ENCODE measurements at places on chromosomes 5 and 9.

DNA sequence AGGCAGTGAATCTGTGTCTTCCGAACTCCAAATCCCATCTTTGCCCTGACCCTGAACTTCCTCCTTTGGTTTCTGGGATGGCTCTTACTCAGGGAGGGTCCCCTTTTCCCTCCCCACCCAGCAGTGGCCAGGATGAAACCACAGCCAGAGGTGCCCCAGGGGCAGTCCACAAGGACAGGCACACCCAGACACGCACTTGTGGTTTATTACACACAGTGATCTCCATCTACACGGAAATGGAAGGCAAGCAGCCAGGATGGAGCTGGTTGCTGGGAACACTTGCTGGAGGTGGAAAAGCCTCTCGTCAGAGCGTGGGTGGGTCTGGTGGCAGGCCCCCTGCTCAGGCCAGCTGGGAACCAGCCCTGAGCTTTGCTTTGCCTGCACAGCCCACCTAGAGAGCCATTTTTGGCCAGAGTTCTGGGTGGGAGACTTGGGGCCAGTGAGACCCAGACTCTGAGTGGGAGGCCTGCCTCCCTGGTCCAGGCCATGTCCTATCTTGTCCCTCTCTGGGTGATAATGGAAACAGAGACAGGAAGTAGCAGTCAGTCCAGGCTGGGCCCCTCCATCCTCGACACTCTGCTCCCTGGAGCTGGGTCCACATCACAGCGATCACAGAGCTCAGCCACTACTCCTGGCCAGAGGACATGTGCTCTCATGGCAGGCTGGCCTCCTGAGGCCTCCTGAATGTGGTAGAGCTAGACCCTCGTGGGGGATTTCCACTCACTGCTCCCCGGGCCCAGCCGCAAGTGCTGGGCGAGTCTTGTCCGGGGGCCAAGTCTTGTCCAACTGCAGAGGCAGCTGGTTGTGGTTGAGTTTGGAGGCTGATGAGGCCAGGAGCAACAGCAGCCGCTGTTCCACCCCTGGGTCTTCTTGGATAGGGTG, 5.1 kb upstream of the PHYKPL start:
- DNase-seq: no peak

DNA sequence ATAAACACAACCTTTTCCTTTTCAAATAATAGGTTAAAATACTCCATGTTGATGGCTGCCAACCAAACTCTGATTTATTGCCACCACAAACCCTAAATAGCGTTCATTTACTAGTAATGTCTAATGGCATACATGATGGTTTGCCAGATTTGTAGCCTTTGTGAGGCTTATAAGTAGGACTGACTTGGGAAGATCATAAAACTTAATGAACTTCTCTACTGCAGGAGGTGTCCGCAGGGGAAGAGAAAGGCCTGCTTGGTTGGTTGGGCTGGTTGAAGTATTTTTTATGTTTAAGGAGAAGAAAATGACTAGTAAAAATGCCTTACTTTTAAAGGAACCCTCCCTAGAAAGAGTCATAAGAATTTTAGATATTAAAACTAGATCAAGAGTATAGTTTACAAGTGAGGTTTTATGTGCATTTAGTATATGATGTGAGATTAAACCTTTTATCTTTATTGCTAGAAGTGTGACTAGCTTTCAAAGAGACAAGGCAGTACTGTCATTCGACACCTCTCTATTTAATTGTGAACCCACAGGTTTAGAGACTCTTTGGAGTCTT, 5.0 kb downstream of the PBX3 start:
- no peak for DNase-seq

GRCh38 chr5:51882647-51883046, 499.4 kb downstream of the ISL1 start:
- no peak for DNase-seq

GRCh38 chr5:139925650-139926640, 117.2 kb downstream of the NRG2 start:
- DNase-seq: no peak

- DNase-seq: no peak
Observed at GRCh38 chr5:11452852-11453251, 451.4 kb downstream of the CTNND2 start.

DNA sequence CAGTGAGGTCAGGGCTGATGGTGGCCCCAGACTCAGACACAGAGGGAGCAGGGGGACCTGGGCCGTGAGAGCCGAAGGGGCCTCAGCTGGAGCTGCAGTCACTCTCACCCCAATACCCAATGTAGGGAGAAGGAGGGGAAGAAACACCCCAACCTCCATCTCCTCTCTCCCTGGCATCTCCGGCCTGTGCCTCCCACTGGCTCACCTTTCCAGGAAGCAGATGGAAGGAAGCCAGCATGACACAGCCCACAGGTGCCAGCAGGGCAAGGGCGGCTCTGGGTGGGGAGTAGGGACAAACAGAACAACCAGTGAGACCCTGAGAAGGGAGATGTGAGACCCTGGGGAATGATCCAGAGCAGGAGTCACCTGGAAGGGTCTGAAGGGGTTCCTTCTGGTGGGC, 3.0 kb upstream of the CRB2 start:
- DNase-seq: no peak

GRCh38 chr9:96031366-96031824, 155.9 kb downstream of the ERCC6L2 start:
- no peak for DNase-seq

DNA sequence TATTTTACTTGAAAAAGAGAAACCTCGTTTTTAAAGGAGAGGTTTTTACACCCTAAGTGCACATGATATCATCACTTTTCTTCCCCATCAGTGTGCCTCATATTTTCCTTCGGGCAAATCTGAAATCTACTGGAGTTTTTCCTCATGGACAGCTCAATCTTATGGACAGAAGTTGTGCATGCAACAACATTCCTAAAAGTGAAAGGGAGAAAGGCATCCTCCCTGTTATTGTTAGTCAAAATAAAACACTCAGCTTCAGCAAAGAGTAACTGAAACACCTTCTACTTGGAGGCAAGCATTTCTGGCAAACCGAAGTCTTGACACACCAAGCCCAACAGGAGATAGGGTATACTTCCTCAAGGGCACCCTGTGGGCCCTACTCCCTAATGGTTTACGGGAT, 217.9 kb downstream of the BNC2 start:
- no peak for DNase-seq

DNA sequence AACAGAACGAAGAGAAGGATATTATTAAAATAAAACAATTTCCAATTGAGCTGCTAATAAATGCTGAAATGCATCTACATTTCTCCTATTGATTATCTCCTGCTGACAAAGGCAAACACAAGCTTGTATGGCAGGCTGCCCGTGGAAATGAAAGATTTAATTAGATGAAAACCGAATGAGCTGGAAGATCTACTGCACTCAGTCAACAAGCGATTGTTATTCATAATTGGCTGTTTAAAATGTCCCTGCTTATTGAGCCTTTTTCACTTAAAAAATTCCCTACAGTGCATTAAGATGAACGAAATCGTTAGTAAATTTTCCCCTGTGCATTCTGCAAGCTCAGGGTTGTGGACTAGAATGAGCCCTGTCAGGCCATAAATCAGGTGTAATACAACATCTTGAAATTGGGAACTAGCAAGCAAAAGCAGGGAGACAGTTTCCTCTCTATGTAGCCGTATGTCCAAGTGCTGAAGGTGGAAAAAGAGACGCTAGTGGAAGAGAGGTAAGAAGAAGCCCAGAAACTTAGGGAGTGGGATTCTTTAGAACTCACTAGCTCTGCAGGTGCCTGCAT, 28.5 kb upstream of the KIF4B start:
- DNase-seq: no peak

GRCh38 chr5:122111460-122111859, 17.9 kb upstream of the ZNF474 start:
- DNase-seq: no peak

DNA sequence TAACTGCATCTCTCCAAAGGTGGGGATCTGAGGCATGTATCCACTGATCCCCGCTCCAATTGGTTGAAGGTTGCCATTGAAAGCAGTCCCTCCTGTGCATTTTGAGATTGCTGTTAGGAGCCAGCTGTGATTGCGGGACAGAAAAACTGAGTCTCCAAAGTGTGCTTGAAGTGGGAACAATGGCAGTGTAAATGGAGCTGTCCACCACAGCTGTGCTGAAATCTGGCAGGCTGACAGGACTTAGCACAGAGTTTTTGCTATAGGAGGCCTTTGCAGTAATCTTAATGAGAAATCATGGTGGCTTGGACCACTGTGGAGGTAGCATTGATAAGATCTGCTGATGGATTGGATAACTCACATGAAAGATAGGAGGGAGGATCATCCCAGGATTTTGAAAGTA, 3.3 kb downstream of the RNF20 start:
- DNase-seq: no peak

DNA sequence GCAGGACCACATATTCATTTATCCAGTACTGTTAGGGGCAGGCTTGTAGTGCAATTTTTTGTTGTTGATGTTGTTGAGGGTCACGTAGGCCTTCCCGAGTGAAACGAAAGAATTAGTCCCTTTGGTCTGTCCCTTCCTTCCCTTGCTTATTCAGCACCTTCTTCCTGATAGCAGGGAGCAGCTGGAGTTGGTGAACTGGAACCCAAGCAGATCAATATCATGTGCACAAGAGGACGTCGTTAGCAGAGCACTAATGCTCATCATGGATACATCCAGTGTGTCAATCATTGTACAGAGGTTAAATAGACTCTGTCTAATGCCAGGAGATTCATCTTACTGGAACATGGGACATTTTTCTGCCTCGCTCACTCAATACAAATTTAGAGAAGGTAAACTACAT, 33.0 kb upstream of the MAP1B start:
- DNase-seq: no peak

- DNase-seq: no peak
Observed at GRCh38 chr5:8060235-8060952, 191.4 kb downstream of the MTRR start.

GRCh38 chr5:1731091-1731639, 68.5 kb downstream of the MRPL36 start:
- DNase-seq: no peak

GRCh38 chr5:43649256-43649655, 46.3 kb downstream of the NNT start:
- DNase-seq: no peak

DNA sequence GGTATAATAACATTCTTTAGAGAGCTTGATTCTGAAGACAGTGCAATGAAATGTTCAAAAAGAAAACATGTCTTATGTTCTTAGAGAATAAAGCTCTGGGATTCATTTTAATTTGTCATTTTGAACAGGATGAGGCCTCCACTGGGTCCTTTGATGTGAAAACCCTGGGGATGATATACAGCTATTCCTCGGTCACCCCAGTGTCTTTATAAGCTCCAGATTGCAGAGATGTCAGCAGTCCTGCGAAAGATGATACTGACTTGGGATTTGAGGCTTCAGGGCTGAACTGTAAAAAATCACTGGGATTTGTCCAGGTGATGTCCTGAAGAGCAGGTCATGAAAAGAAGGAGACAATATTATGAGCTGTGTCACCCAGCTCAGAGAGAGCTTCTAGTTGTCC, 529.7 kb upstream of the ZNF608 start:
- no peak for DNase-seq

- DNase-seq: no peak
Observed at GRCh38 chr9:38075272-38075671, 6.2 kb upstream of the SHB start.

- DNase-seq: no peak
Observed at GRCh38 chr5:135323227-135323626, 75.8 kb downstream of the MACROH2A1 start.

GRCh38 chr5:144328980-144329379, 158.3 kb downstream of the KCTD16 start:
- DNase-seq: no peak

GRCh38 chr9:116288658-116289057, 135.1 kb downstream of the PAPPA start:
- DNase-seq: no peak

DNA sequence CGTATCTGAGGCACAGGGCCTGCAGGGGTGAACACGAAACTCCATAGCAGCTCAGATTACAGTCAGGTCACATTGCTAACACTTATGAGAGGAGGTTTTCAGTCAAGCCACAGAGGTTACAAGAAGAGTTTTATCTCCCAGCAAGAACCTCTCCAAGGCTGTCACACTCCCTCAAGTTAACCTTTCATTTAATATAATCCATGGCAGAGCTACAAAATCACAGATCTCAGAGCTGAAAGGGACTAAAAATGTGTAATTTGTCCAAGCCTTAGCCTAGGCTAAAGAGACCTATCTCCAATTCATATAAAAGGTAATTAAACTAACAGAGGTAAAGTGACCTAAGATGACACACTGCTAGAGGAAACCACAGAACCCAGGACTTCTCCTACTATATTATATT, 57.2 kb downstream of the MLANA start:
- no peak for DNase-seq

DNA sequence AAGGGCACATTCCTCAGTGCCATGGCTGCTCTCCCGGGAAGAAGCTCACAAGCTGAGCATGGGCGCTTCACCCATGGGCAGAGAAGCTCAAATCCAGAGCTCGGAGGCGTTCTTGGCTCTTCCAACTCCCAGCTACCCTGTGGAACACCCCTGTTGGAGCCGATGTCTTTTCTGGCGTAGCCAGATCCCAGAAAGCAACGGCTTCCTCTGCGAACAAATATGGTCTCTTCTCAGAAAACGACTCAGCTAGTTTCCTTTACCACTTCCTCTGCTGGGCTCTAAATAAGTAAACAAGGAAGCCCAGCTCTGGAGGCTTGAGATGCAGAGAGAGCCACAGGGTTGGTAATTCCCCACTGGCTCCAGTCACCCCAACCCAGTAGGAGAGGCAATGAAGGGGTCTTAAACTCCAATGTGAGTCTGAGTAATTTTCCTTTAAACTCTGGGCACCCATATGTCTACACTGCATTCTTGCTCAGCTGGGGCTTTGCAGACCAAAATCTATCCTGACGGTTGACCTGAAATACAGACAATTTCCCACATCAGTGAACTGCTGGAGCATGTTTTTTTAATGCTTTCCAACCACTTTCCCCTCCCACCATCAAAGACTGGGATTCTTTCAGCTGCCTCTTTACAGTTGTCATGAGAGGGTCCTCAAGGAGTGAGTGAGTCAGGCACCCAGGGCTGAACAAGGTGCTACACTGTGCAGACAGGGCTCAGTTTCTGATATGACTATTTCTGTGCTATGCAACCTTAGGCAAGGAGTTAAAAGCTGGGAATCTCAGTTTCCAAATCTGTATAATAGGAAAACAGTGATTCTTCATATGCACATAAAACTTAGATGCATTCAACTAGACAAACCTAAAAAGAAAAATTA, at the start of gene LCP2:
Gene LCP2 (minus strand): TSS at position 189 of the 874 bp plus-strand sequence. CDS start 166 bp downstream, at position 23.
- no peak for DNase-seq

DNA sequence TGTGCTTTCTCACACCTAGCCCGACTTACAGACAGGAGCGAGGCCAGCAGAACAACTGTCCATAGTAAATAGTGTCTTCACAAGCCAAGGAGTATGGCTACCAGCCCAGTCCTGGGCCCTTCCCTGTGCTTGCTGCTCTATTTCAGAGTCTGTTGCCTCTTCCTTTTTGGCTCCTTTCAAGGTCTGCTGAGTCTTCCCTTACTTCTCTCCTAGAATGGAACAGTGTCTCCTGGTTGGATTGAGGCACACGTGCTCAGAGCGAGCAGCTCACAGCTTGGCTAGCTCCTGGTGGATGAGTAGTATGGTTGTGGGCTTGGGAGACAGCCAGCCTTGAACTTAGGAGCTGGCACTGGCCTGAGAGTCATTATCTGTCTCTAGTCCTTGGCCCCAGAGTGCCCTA, 72.8 kb downstream of the TLE4 start:
- DNase-seq: no peak

All from hippocampal formation (tissue), 2 donors.